Activated naive CD4-positive, alpha-beta T cell treated with anti-CD3 and anti-CD28 coated beads, Interleukin-2, amount 50 U/mL, for 72 hours (primary cell): ENCODE measurements at places on chromosomes 16 and 17.

DNA sequence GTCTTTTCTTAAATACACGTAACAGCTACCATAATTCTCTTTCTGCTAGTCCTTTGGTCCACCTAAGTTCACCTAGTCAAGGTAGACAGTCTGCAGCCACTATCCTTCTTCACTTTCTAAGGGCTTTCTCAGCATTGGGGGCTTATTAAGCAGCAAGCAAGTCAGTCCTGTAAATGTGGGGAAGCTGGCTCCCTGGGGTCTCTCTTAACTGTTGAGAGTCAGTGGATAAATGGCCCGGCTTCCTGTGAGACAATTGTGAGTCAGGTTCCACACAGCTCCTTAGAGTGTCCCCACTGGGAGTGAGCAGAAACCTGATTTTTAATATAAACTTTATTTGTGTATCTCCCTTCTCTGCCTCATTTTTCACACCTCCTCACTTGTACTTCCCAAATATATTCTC lies 132.1 kb downstream of the CDH13 start:
- DNase-seq, result no peak

- DNase-seq, result no peak
These were observed 54.1 kb downstream of the VAC14 start for GRCh38 chr16:70746708-70747424.

- DNase-seq, result no peak
These were observed 3.1 kb upstream of the CIAO3 start for GRCh38 chr16:743794-744500.

GRCh38 chr17:63840591-63841349 lies 1.7 kb downstream of the SMARCD2 start:
- DNase-seq, result no peak

DNA sequence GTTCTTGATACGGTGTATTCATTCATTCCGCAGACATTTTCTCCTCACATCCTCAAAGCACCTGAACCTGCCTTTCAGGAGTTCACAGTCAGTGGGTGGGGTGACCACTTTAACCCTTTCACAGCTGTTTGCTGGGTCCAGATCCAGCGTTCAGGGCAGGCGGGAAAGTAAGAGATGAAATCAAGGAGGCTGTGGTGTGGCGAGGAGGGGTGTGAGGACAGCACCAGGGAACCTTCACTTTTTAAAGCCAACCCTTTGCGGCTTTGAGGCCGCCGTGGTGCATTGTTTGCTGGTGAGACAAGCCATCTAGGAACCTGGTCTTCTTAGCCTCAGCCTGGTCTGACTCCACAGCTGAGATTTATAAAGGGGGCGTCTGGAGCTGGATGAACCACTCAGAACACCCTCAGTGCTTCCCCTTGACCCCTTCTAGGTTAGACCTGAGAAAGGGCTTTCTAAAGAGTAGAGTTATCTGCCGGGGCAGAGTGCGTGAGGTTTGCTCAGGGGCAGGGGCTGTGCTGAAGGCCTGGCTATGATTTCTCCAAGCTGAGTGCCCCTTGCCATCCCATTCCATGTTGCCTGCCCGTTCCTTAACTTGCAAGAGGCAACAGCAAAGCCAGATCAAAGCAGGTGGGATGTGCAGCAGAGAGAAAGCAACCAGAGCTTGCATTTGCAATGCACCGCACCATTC lies 933 bp downstream of the CCR7 start:
- no peak for DNase-seq

GRCh38 chr16:53121661-53122060 lies 66.9 kb downstream of the CHD9 start:
- no peak for DNase-seq

DNA sequence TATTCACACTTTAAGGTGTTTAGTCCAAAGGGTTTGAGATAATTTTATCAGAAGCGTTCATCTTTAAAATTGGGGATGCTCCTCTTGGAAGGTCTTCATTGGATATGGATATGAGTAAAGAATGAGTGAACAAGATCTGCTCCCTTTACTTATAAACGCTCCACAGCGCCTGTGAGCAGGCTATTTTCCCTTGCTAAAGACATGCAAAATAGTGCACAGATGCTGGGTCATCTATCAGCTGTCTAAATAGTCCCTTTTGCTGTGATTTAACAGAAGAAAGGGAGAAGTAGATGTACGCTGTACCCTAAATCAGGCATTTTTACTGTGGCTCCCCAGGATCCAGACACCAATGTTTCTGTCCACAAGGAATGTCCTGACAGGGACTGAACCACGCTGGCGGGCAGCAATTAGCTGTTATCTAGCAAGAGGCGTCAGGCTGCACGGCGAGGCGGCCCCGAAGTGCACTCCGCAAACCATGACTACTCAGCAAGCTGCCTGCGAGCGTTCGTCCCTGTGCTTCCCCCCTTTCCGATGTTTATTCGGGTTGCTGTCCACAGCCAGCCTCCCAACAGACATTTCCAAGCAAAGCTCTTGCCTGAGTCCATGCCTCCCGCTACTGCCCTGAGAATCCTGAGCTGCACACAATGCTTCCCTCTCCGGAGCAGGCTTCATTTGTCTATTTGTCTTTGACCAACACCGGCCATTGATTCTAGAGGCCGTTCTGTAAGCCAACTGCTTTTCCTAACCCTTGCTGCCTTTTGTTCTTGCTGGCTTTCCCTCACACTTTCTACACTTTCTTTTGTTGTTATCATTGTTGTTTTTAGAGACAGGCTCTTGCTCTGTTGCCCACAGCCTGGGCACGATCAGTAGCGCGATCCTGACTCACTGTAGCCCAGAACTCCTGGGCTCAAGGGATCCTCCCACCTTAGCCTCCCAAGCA lies 55.7 kb upstream of the CNEP1R1 start:
- DNase-seq, result no peak

DNA sequence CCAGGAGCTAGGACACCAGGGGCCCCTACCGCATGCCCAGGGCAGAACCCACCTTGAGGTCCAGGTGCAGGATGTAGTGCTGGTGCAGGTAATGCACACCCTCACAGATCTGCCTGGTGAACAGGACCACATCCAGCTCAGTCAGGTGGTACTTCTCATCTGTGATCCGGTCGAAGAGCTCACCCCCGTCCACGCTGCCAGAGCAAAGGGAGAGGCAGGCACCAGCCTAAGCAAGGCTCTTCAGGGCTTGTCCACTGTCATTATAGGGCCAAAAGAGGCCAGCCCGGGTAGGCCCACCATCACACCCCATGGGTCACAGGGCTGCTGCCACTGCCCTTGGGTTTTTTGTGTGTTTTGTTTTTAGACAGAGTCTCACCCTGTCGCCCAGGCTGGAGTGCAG lies 21.0 kb downstream of the MYLK3 start:
- DNase-seq, result no peak

DNA sequence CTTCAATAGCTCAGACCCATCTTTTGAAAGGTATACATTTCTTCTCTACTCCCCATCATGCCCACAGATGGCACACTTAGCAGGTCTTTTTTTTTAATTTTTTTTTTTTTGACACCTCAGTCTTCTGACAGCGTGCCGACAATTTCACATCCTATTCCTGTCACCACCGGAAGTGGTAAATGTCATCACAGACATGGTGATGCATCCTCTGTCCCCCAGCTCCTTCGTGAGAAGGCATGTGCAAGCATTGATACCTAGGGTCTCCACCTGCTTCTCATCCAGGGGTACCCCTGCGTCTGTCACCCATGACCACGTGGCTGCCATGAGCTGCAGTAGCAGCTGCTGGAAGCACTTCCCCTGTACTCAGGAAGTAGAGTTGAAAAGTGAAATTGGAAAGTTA lies 35.6 kb downstream of the ELAC2 start:
- DNase-seq, result no peak

DNA sequence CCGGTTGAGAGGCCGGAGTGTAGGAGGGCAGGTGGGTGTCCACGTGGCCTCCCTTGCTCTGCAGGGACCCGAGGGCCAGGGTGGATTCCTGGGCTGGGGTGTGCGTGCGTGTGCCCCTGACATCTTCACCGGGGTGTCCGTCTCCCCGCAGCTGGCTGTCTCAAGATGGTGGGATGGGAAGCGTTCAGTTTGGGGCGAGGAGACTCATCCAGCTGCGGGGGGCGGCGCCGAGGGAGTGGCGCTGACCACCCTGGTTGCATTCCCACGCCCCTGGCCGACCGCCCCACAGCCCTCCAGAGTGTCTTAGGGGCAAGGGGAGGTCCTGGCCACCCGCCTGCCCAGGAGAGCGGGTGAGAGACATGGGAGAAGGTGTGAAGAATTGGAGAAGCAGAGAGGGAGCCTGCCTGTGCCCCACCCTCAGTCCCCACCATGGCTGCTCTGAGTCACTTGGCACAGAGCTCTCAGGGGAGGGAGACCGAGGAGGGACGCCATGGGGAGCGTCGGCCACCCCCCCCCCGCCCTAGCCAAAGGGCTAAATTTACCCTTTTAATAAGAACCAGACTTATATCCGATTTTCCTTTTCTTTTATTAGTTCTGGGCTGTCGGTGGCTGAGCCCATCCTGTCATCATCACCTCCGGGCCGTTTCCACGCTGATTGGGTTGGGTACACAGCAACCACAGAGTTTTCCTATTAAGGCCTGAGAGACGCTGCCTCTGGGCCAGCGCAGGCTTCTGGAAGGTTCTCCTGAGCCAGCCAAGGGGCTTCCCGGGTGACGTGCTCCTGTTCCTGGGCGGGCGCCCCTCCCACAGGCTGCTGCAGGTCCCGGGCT lies 22.0 kb downstream of the BAHCC1 start:
- no peak for DNase-seq

DNA sequence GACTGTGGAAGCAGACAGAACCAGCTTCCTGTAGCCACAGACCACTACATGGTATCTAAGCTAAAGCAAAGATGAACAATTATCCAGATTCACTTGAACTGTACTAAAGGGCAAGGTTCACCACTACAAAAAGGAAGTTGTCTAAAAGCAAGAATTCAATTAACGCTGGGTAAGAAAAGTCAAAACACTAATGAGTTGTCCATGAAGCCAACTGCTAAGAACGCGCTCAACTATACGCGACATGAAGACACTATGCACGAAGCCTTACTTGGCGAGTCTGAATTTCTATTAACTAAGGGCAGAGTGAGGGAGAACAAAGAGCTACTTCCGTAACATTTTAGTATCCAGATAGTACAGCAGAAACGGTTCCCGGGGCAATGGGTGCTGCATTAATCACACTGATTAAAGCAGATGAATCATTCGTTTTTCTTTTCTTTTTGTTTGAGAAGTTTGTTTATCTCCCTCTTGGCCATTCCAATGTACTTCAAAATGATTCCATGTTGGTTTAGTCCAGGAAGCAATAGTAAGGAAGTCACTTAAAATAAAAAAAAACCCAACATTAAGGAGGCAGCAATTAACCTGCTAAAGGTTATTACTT lies 2.8 kb upstream of the RPS15A start:
- DNase-seq, result no peak

DNA sequence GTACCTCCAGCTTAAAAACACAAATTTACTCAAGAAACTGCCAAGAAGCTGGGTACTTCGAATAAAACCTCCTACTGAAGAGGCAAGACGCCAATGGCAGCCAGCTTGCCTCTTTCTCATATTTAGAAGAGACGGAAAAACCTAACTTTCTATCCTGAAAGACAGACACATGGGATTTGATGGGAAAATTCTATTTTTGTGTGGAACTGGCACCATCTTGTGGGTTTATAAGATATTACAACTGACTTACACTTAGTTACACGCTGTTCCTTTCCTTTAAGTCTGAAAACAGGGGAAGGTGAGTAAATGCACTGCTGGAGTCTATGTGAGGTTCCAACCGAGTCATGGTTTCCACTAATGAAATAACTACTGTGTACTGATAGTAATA lies 10.3 kb downstream of the ZNF18 start:
- DNase-seq, result no peak

DNA sequence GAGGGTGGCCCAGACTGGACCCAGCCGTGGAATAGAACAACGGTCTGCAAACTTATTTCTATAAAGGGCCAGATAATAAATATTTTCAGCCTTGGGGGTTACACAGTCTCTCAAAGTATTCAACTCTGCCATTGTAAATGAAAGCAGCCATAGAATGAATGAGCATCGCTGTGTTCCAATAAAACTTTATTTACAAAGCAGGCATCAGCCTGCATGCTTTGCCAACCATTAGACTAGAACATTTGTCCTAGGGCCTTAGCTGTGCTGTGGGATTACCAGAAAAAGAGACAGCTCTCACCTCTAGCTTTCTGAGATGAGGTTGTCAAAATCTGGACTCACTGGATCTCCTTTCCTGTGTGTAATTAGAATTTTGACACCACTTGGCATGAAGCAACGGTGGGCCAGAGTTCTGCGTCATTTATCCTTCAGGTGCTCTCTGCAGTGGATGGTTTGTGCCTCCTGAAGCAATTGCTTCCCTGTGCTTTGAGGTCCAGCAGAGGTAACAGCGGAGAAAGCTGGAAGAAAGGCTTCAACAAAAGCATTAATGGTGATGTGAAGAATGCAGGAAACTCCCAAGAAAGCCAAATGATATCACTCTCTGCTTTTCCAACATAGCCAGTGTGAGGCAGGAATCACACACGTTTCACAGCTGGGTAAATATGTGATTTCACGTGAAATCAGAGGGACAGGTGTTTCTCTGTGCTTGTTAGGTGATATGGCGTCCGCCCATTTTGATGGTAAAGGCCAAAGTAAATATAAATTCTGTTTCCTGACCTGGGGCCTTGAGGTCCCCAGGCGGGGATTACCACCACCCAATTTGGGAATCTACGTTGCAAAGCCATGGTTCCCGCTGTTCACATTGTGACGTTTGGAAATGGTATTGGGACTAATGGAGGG lies 148.4 kb downstream of the PITPNC1 start:
- no peak for DNase-seq
